ENCODE measurements at places on chromosomes 3 and 15.

GRCh38 chr15:63049783-63050371 lies 7.3 kb downstream of the TPM1 start:
- DNase-seq: no peak

DNA sequence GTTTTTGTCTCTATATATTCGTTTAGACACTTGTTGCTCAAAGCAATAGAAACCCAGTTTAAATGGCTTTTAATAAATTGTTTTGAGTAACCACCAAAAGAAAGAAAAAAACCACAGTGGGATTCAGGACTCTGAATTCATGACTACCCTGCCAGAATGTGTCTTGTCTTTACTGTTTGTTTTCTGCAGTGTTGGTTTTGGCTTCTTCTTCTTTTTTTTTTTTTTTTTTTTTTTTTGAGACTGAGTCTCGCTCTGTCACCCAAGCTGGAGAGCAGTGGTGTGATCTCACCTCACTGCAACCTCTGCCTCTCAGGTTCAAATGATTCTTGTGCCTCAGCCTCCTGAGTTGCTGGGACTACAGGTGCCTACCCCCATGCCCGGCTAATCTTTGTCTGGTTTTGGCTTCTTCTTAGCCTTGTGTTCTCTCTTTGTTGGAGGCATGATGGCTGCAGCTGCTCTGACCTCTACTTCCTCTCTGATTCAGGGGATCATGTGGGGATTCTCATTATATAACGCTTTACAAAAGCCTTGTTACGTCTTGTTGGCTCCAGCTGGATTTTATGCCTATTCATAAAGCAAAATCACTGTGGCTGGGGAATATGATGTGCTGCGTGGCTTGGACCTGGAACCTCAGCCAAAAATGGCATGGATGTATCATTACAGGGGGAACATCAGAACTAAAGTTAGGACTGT lies 54.0 kb downstream of the PLS1 start:
- no peak for DNase-seq

DNA sequence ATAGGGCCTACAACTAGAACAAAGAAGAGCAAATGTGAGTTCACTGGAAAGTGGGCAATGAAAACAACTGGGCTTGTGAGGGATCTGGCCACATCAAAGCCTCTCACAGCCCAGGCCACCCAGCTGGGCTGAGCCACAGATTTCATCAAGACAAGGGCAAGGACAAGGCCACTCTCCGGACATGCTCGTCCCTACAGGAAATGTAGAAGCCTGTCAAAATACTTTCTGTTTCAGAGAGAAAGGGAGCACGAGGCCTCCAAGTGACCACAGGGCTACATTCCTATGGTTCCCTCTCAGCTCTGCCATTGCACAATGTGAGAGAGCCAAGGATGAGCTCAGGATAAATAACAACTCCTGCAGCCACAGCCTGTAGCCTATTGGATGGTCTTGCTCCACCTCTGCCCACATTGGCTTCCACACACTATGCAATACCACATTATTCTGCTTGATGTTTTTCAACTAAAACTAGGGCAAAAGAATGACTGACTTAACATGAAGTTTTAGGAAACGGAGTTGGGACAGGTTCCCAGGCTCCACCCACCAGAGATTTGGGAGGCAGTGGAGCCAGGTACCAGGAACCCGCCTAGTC lies 12.1 kb downstream of the TBC1D2B start:
- no peak for DNase-seq

DNA sequence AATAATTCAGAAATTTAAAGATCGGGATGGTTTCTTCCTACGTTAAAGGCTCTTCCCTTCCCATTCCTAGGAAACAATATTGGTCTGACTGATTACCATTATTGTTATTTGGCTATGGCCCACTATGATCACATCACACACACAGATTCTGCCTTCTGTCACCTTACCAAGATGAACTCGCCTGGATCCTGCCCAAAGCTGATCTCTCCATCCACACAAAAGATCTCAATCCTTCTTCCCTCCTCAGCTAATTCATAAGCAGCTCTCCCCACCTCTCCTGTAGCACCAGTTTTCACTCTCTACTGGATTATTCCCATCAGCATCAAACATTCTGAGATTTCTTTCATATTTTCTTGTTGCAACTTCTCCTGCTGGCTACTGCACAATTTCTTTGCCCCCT lies 25.0 kb downstream of the PLCL2 start:
- no peak for DNase-seq

GRCh38 chr15:94212291-94212690 lies 19.1 kb upstream of the MCTP2 start:
- no peak for DNase-seq

DNA sequence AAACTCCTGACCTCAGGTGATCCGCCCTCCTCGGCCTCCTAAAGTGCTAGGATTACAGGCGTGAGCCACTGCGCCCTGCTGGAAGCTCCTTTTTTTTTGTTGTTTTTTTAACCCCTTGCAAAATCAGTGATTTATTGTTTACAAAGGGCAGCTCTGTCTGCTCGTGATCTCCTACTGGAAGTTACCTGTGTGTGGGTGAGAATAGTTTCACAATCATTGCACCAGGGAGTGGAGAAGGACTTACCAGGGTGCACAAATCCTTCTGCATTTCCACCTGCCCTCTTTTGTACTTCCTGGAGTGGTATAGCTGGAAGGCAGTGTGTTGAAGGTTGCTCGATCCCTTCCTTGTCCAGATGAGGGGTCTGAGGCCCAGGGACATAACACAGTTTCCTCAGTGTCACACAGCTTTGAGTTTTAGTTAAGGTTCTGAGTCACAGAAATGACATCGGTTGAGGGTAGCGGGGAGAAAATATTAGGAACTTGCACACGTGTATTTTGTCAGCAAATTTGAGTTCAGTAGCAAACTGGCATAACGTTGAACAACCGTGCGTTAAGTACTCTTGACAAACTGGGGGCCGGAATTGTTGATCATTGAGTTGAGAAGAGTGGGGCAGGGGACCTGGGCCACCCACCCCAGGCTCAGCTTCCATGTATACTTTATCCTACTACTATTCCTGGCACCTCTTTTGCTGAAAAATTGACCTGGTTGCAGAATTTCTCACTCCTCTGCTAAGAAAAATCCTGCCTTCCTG lies 11.3 kb upstream of the TRAK1 start:
- no peak for DNase-seq

DNA sequence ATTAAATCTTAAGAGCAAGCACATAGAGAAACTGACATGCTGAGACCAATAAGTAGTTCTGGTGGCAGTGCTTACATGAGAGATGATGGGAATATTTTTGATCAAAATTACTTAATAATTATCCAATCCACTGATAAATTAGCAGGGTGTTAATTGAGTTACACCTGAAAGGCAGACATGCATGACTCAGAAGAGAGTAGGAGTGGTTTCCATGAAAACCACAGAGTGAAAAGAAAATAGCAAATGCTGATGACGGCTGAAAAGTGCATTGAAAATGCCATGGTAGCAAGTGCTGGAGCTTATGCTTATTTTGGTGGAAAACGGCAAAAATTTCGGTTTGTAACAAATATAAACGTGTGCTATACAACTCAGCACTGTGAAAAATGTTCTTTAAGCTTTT lies 267.8 kb upstream of the LRRN1 start:
- DNase-seq: no peak

DNA sequence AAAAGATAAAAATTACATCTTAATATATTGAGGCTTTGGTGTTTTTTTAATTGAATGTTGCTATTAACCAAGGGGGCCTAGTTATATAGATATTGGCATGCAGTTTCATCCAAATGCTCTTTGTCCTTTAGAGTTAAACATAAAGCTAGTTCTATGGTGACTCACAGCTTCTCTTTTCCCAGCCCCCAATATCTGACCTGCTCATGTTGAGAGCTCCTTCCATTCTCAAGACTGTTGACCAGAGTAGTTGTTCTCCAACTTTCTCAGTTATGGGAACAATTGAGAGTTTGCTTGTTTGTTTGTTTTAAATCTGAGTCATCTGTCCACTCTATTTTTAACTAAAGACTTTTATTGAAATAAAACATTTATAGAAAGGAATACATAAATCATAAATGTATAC lies 15.8 kb upstream of the RARB start:
- DNase-seq: no peak

GRCh38 chr3:40079847-40080240 lies 229.7 kb upstream of the EIF1B start:
- no peak for DNase-seq

DNA sequence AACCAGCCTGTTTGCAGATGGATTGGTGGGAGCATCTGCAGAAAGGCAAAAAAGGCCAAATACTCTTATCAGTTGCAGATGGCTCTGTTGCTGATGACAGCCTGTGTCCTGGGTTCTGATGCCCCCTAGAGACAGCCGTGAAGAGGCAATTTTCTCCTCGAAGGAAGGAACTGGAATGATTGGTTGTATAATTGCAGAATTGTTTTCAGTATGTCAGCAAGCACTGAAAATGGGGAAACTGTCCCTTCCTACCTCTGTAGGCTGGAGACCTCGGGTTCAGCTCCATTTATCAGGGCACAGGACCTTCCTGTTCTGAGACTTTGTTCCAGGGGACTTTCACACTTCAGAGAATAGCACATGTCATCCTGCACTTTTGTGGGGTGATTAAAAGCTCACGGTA lies 103.0 kb downstream of the PGPEP1L start:
- DNase-seq: peak; percentile 63

DNA sequence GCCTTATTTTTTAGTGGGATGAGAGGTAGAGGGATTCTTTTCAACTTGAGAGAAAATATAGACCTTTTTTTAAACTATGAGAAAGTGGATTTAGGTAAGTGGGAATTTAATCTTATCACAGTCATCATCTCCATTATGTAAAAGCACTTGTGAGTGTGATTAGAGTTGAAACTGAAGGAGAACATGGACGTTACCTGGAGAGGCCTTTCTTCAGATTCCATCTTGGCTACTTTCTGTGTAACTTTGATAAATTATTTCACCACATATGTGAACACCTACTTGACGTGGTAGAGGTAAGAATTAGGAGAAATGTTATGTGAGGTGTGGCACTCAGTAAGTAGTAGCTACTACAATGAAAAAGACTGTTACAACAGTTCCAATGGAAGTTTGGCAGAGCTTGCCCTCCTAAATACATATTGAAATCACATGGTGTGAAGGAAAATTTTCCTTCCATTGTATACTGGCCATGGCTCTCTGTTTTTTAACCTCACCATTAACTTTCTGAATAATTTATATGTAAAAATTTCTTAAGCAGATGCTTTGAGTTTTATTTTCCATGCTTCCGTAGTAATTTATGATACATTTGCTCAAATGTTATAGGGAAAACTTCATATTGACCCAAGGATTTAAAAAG lies 193.3 kb downstream of the FNDC3B start:
- DNase-seq: no peak

DNA sequence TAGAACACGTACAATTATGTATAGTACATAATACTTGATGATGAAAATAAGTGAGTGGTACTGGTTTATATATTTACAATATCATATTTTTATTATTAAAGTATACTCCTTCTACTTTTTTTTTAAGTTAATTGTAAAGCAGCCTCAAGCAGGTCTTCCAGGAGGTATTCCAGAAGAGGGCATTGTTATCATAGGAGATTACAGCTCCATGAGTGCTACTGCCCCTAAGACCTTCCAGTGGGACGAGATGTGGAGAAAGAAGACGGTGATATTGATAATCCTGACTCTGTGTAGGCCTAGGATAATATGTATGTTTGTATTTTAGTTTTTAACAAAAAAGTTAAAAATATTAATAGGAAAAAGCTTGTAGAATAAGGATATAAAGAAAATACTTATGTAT lies 40.3 kb upstream of the SCN5A start:
- DNase-seq: no peak

DNA sequence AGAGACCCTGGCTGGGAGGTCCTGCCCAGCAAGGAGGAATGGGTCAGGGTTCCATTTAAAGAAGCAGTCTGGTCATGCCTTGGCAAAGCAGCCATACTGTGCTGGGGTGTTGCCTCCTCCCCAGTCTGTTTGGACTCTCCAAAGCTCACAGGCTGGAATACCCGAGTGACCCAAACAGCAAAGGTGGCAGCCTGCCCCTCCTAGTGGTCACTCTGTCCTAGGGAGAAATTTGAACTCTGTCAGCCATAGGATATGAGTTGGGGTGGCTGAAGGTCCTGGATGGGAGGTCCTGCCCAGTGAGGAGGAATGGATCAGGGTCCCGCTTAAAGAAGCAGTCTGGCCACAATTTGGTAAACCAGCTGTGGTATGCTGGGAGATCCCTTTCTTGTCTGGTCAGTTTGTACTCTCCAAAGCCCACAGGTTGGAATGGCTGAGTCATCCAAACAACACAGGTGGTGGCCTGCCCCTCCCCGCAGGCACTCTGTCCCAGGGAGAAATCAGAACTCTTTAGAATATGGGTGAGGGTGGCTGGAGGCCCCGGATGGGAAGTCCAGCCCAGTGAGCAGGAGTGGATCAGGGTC lies 45.0 kb downstream of the CCR1 start:
- no peak for DNase-seq

GRCh38 chr15:37638691-37639090 lies 295.7 kb upstream of the TMCO5A start:
- DNase-seq: no peak

- DNase-seq: no peak
These were observed 77.0 kb downstream of the BBX start for GRCh38 chr3:107599772-107600145.

- no peak for DNase-seq
These were observed 693.7 kb downstream of the MCTP2 start for GRCh38 chr15:94924971-94925598.

- DNase-seq: no peak
These were observed 36.4 kb upstream of the DNAJC13 start for GRCh38 chr3:132380920-132381319.

DNA sequence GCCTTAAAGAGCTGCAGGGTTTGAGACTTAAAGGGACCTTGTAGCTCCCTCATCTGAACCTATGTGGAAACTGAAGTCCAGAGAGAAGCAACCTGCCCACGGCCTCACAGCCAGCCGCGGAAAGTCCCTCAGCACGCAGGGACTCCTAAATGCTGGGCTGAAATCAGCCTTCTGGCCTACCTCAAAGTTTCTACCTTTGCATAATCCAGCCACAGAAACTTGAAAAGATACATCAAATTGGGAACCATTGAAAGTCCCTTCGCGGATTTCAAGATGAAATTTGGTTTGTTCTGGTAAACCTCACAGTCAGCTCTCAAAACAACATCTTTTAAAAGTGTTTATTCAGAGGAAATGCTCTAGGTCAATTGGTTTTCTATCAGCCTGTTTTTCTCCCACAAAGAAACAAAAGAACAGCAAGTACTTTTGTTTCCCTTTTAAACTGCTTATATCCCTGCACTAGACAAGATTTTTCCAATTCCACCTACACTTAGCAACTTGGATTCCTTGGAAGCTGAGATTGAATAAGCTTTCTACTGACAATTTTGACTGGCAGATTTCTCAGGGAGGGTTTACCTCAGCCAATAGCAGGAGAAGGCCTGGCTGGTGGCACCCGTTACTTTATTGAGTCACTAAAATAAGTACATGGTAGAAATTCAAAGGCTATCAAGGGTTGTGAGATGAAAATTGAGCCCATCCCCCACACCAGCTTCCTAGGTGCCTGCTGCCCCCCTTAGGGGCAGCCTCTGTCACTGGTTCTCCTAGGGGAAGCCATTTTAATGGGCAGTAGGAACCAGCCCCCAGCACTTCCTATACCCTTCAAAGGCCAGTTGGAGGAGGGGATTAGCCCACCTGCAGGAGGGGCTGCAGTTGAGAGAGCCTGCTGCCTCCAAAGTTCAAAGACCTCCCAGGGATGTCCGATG lies 171.2 kb downstream of the ADAMTS17 start:
- peak; percentile 41 for DNase-seq

GRCh38 chr3:63877737-63878393 lies 14.2 kb downstream of the ATXN7 start:
- DNase-seq: no peak
